ENCODE measurements at places on chromosomes 1 and 21.

DNA sequence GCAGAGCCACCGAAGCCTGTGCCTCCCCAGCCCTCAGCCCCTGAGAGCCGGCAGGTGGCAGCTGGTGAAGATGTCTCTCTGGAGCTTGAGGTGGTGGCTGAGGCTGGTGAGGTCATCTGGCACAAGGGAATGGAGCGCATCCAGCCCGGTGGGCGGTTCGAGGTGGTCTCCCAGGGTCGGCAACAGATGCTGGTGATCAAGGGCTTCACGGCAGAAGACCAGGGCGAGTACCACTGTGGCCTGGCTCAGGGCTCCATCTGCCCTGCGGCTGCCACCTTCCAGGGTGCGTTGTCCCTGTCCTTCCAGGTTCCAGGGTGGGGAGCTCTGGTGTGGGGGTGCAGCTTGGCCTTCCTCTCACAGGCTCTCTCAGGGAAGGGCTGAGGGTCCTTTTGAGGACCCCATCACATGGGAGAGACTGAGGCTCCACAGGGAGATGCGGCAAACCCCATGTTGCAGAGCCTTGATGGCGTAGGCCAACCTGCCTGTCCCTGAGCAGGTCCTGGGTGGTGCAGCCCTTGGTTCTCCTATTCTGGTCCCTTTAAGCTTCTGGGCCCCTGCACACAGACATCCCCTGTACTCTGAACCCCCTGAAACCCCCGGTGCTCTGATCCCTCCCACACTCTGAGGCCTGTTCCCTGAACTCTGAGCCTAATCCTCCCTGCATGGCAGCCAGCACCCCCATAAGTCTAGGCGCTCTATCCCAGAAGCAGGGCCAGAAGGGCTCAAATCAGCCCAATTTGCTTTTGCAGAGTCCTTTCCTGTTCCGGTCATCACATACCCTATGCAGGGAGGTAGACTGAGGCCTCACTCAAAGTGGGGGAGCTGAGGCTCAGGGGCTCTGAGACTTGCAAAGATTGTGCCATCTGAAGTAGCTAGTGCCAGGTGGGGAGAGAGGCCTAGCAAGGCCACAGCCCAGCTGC is 88.5 kb downstream of the TRIM11 start:
- no peak for DNase-seq

- DNase-seq: no peak
Observed at GRCh38 chr1:228365271-228366061, 41.2 kb downstream of the TRIM11 start.

DNA sequence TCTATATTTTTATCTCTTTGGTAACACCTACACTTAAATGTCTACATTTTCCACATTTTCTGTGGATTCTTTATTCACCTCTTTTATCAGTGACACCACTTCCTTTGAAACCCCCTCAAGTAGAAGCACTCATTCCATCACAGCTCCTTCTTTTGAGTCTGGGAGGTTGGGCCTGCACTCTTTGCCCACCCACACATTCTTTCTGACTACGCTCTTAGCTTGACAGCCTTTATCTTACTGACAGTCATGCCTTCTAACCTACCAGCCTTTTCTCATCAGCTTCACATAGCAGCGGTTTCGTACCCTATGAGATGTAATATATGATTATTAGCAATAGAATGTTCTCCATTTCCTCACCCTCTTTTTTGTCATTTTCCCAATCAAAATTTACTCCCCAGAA is 151.9 kb downstream of the TNFSF18 start:
- DNase-seq: no peak

DNA sequence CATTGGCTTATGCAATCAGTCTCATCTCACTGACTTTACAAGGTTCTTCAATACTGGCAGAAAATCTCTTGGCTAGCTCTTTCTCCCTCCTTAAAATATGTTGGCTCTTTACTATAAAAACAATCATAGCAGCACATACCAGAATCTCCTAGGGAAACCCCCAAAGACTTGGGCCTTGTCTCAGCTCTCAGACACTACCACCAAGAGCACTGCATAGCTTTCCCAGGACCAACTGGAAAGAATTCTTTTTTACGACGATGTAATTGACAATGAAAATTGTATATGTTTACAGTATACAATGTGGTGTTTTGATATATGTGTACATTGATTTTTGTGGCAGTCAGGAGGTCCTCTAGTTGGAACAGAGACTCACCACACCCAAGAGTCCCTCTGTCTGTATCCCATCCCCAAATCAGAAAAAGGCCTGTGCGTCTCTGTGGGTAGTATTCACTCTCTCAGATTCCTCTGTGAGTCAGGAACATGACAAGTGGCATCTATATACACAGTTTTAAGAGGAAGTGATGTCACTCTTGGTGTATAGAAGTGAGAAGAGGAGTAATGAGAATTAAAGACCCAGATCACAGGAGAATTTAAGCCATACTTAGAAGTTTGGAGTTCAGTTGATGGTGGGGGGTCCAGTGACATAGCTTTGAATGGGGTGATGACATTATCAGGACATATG is 21.1 kb downstream of the SMAP2 start:
- DNase-seq: no peak

- DNase-seq: no peak
Observed at GRCh38 chr1:32928285-32928684, 27.1 kb upstream of the TMEM54 start.

DNA sequence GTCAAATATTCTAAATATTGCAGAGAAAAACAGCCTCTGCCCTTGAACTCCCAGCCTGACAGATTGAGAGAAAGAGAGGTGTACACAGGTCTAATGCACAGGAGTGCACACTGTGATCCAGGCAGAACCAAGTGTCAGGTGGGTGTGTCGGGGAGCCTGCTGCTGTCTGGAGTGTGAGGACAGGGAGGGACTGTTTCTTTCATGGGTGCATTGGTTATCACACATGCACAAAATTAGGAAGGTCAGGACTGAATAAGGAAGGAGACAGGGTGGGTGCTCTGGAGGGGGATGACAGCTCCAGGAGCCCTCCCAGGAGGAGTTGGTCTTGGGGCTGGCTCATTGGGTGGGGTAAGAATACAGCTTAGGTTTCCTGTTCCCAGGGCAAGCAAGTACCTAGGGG is 13.3 kb upstream of the PINK1 start:
- no peak for DNase-seq

DNA sequence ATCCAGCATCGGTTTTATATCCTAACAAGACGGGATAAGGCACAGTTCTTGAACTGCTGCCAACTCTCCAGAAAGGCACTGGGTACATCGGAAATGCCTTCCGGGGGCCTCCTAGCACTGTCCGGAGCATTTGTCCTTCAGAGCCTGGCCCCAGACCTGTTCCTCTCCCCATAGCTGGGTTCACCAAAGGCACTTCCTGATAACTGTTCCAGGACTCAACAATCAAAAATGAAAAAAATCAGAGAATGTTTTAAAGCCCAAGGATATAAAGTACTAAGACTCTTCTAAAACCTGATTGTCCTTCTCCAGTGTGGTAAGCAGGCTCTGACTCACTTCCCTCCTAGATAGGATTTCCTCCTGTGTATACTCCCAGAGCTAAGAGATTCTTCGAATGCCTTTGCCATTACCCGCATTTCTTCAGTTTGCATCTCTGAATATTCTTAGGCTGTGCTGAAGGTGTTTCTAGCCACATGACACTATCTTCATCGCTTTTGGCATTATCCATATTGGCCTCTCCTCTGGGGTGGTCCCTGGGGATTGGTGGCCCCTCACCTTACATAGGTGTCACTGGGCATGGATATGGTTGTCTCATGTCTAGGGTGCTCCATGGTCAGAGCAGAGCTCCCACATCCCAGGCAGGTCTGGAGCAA is 112.9 kb downstream of the ZBTB18 start:
- no peak for DNase-seq

DNA sequence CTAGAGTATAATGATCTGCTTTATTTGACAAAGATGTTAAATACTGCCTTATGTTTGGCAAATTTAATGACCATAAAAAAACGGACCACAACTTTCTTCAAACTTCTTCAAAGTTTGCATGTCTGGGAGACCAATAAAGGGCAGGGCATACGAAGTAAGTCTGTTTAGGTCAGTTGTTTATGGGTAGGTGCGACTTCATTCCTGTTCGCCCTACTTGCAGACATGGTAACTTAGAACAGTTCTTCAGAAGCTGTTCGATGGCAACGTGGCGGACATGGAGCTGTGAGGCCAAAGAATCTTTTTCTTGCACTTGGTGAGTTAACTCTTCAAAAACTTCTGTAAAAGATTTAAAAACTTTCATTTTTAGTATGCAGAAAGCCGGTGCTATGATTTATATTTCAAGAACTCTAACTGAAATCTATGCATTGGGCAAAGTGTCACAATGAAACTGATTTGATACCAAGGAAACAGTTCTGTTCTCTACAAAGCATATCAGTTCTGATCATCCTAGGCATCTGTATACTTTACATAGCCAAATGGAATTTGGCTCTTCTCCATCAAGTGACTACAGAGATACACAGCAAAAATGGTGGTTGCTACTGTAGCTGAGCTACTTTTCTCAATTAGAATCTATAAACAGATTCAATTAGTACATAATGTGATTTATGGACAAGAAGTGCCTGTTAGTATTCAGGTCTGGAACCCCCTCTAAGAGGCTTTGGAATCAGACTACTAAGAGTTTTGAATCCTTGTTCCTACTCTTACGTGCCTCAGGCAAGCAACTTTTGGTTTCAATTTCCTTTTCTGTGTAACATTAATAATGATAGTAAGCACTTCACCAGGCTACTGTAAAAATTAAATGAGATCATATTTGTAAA is 25.7 kb downstream of the C21orf91 start:
- no peak for DNase-seq

GRCh38 chr1:229152311-229152710 is 118.6 kb upstream of the RAB4A start:
- DNase-seq: no peak

DNA sequence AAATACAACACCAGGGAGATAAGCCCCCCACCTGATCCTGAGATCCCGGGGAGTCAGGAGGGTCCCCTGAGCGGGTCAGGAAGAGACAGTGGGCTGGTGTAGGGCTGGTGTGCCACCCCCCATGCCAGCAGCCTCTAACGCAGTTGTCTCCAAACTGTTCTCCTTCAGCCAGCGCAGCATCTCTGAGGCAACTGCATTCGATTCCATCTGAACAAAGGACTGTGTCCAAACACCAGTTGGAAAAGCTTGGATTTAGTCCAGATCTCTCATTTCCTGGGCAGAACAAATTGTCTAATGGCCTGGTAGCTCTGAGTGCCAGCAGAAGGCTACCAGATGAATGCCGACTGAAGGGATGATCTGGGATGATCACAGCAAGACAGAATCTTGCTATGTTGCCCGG is 44.1 kb upstream of the EIF4G3 start:
- DNase-seq: no peak

DNA sequence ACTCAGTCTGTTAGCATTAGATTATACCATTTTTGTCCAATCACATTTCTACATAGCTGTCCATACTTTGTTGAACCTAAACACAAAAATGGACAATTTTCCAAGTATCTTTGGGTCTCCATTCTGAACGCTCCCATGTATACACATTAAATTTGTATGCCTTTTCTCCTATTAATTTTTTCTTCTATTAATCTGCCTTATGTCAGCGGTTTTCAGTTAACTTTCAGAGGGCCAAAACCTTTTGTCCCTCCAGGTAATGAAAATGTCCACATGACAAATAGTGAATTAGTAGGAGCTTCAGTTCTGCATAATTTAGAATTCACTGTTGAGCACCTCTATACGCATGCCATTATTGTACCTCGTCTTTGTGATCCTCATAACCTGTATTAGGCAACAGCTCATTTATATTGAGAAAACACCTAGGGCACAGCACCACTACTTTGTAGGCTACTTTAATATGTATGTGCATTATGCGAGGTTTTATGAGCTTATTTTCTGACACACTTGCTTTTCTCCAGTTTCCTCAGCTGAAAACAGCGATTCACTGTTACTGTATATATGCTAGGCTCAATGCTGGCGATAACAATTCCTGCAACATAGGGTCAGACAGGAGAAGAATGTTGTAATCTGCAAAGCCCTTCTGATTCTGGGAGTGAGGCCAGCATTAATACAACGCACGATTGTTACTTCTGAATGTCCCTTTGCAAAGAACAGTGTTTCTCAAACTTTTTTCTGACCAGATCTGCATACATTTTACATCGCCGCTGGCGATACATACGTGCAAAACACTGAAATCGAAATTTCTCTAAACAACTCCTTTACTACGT is 1.1 kb upstream of the ABCD3 start:
- DNase-seq: no peak
